ENCODE measurements at places on chromosomes 13 and 19.
A peak's percentile ranks its signal among the peaks of the same experiment; 100 is the strongest.

GRCh38 chr13:67033170-67033569 is 197.0 kb downstream of the PCDH9 start:
- DNase-seq, result no peak

- DNase-seq, result no peak
Observed at GRCh38 chr19:49786376-49786820, 19.6 kb downstream of the AP2A1 start.

DNA sequence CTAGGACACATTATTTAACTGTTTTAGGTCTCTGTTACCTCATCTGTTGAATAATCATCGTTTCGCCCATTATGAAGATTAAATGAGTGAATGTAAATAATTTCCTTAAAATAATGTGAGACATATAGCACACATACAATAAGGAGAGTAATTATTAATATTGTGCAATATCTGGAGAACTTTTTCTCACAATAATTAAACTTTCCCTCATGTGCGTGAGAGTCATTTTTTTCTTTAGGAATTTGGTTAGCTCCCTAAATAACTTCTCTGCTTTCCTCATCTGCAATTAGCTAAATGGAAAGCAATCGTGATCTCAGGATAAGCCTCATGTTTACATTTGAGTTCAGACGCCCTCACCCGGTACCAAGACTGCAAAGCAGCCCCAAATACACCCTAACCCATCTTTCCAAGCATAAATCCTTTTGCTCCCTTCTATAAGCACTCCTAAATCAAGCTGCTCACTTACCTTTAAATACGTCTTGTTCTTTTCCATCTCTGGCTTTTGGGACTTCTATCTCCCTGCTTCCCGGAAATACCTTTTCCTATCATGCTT is 78.8 kb downstream of the MZT1 start:
- DNase-seq, result no peak

- DNase-seq, result no peak
Observed at GRCh38 chr13:103287659-103288058, 221.4 kb upstream of the SLC10A2 start.

GRCh38 chr13:112716461-112716820 is 26.6 kb downstream of the ATP11A start:
- DNase-seq, result no peak

- DNase-seq, result no peak
Observed at GRCh38 chr13:112964971-112965492, 4.0 kb upstream of the MCF2L start.

DNA sequence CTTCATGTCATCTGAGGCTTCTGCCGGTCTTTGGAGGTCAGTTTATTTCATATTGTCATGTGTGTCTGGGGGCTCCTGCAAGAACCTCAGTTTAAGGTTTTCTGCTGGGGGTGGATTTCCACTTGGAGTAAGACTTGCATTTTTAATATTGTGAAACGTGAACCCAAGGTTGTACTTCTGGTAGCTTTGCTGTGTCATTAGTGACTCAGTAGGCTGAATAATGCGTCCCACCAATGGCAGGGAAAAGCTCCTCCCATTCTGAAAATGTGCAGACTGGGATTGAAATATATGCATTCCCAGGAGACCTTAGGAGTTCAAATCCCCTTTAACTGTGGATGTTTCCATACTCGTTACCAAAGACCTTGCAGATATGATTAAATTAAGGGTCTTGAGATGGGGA is 46.2 kb downstream of the ING1 start:
- DNase-seq, result no peak

DNA sequence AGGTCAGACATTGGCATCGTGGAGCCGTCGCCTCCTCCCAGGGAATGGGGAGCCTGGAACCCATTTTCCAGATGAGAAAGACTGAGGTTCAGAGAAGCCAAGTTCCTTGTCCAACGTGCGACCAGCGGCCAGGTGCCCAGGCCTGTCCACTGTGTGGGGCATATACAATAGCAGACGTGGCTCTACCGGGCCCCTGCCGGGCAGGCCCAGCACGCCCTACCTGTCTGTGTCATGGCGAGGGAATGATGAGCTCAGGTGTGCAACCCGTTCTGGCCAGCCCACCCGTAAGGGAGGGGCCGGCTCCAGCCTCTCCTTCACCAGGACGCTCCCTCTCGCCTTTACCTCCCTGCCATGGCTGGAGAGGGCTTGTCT is 837 bp downstream of the GNA15 start:
- no peak for DNase-seq

GRCh38 chr19:46635920-46636761 is at the start of gene GNG8:
GNG8 (minus strand) TSS chr19:46636202; CDS start chr19:46634682, 1,520 bp downstream.
- DNase-seq, result no peak

- no peak for DNase-seq
Observed at GRCh38 chr19:51460164-51460992, 2.1 kb upstream of the SIGLEC8 start.

GRCh38 chr19:38564981-38565690 is 52.6 kb downstream of the MAP4K1 start:
- peak; percentile 16 for DNase-seq

DNA sequence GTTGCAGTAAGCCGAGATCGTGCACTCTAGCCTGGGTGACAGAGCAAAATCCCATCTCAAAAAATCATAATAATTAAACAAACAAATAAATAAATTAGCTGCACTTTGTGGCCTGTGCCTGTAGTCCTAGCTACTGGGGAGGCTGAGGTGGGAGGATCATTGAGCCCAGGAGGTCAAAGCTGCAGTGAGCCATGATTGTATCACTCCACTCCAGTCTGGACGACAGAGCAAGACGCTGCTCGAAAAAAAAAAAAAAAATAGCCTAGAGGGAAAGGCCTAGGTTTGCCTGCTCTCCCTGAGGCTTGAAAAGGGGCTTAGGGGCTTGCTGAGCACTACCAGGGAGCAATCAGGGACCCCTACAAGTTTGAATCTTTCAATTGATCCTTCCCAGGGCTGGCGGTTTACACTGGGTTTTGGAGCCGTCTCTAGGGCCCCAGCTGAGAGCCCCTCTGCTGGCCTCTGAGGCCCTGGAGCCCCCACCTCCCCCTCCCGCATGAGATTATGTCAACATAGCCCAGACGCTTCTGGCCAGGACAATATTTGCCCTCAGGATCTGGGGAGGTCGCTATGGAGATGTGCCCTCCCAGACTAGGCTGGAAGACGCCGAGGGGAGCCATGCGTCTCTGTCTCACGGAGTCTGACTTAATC is 10.4 kb upstream of the GIPR start:
- DNase-seq, result no peak

- no peak for DNase-seq
Observed at GRCh38 chr13:73336773-73337172, 278.0 kb downstream of the KLF5 start.

DNA sequence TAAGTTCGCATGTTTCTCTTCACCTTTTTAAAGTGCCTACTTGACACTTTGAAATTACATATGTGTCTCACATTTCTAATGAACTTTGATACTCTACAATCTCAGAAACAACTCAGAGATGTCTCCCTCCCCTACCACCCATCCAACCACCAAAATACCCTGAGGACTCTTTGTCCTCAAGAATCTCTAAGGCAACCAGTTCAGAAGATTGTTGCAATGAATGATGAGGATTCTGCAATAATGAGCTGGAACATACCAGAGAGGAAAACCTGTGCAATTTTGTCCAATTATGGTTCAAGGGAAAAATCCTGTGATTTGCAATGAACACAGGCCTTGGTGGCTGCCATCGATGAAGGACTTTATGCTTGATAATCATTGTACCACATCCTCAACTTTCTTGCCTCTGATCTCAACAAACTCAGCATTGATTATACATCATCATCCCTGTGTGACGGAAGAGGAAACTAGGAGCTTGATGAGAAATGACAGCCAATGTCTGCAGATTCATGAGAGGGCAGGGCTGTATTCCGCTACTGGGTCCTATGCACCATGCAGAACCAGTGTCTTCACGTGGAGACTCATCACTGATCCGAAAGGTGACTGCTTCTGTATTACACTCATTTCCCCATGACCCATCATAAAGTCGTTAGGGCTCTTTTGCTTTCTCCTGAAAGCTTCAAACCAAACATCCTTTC is 1.1 kb downstream of the FPR1 start:
- no peak for DNase-seq

- DNase-seq, result no peak
Observed at GRCh38 chr19:50371914-50372475, 4.3 kb upstream of the NR1H2 start.

- DNase-seq, result peak; percentile 82
Observed at GRCh38 chr19:2618611-2619010, 83.9 kb downstream of the GNG7 start.

- DNase-seq, result no peak
Observed at GRCh38 chr13:113667771-113668490, 912 bp downstream of the GRK1 start.

DNA sequence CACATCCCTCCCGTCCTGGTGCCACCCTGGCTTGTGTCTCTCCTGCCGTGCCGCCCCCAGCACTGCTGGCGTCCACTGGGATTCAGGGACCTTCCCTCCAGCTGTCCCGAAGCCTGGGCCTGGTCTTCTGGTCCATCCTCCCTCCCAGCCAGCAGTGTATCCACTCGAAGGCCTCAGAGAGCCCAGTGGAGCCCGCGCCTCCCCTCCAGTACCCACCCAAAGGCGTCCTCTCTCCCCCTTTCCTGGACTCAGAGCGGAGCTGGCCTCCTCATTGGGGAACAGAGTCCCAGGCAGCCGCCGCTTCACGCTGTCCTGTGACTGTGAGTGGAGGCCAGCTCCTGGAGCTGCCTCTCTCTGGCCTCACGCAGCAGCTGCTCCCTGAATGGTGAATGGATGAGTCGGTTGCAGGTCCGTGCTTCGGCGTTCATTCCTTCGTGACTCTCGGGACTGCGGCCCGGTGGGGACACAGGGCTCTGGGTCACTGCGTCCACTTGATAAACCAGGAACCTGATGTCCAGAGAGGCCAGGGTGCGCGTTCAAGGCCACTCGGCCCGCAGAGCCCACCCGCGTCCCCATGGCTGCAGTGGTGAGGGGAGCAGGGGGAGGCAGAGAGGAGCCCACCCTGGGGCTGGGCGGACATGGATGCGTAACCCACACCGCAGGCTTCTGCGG is 12.1 kb downstream of the ONECUT3 start:
- no peak for DNase-seq

DNA sequence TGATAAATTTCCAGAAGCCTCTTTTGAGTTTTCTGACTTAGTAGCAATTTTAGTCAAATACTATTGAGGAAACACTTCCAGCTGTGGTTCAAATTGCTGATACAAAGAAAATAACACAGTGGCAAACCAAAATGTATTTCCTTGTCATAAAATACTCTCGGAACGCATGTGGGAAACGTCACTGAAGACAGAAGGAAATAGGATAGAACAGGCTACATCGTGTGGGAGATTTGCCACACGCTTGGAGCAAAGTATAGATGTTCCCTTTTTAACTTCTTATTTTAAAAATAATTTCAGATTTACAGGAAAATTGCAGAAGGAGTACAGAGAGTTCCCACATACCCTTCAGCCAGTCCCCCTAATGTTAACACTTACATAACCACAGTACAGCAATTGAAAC is 88.8 kb downstream of the ING1 start:
- DNase-seq, result no peak

DNA sequence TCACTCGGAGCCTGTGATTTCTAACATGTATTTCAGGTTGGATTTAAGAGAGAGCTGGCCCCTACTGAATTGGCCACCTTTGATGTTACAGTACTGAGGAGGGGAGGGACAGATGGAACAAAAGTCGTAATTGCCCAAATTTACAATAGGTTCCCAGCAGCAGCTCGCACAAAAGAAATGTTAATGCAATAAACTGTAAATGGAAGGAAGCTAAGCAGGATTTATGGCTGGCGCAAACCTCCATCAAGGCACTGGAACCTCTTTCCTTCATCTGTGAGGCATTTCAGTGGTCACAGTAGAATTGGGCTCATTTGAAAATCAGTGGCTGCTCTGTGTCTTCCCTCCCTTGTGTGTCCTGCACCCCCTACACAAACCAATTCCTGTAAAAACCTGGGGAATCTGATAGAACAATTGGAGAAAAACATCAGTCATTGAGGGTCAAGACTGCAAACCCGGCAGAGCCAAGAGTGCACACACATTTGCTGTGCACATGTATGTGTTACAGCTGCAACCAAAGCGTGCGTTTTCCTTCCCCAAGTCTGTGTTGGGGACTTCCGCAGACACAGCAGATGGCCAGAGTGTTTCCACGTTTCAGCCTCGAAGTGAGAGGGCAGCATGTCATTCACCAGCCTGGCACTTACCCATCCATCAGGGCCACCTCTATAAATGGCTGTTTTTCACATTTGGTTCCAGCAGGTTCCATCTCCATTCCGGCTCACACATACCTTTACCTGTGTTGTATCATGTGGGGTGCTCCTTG is 192.8 kb downstream of the TM9SF2 start:
- no peak for DNase-seq

DNA sequence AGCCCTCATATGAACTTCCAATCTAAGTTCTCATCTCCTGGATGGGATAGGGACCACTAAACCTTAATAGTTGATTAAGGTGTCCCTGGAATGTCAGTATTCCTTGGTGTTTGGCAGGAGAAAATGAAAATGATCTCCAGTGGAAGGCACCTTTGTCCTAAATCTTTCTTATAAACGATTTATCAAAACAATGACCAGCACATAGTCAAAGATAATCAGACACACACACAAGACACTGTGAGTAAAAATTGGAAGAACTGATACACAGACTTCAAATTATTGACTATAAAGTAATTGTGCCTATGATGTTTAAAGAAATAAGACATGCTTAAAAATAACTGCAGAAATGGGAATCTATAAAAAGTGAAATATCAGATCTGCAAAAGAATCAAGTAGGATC is 13.7 kb downstream of the CEBPA start:
- DNase-seq, result no peak

GRCh38 chr19:5118026-5118425 is 149.1 kb downstream of the KDM4B start:
- DNase-seq, result no peak

- no peak for DNase-seq
Observed at GRCh38 chr13:109154146-109154545, 524.7 kb downstream of the MYO16 start.

DNA sequence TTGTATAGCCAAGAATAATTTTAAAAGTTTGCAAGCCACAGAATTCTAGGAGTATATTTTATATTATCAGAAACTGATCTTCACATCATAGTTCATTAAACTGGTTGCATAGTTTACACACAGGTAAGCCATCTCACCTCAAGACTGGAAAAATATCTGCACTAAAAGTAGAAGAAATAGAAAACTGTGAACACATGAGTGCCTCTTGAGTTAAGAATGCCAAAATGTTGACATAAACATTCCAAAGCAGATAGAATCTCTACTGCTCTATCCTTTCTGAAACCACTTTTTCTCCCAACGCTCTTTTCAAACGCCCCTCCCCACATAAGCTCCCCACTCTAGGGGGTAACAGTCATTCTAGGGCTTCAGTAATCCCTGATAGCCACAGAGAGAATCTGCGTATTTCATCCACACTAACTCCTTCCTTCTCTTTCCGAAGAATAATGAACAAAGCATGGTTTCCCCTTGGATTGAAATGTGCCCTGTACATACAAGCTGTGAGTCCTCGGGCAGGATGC is 201.5 kb downstream of the IRS2 start:
- DNase-seq, result no peak

GRCh38 chr13:96768524-96768923 is 225.8 kb downstream of the OXGR1 start:
- no peak for DNase-seq

GRCh38 chr19:2315818-2316353 is 7.9 kb upstream of the LINGO3 start:
- DNase-seq, result no peak

- DNase-seq, result no peak
Observed at GRCh38 chr19:12603714-12604113, 6.9 kb downstream of the ZNF490 start.

GRCh38 chr19:12792853-12793289 is 1.6 kb downstream of the JUNB start:
- no peak for DNase-seq

- DNase-seq, result no peak
Observed at GRCh38 chr13:79782541-79783205, 301.7 kb downstream of the NDFIP2 start.

- DNase-seq, result no peak
Observed at GRCh38 chr19:8612807-8613171, 2.3 kb upstream of the ADAMTS10 start.

All from stimulated activated CD4-positive, alpha-beta T cell treated with anti-CD3 and anti-CD28 coated beads, Interleukin-12 subunit alpha, Interleukin-12 subunit beta, amount 100 ng/mL, for 4 hours (primary cell).